ENCODE measurements at places on chromosomes 4 and X. TPM values are rescaled to one million over a fixed set of nuclear protein-coding genes. Genes with fewer than 3 reads are reported as not detected.

Gene FGFR3
- total RNA-seq = under 0.01 TPM

Gene FGF5
- total RNA-seq = not detected

Gene LINC00632
- total RNA-seq = 0.21 TPM

Gene CT45A2
- not detected for total RNA-seq

Gene PHEX
- total RNA-seq = 1.9 TPM

Gene P2RY10
- 140 TPM for total RNA-seq

Gene CENPVL2
- not detected for total RNA-seq

Gene MAGEA8
- total RNA-seq = not detected

Gene S100P
- total RNA-seq = 0.31 TPM

Gene CRMP1
- total RNA-seq = not detected

Gene UCP1
- total RNA-seq = not detected
